Inflammatory macrophage (primary cell): ENCODE measurements at places on chromosomes 5 and 9.

DNA sequence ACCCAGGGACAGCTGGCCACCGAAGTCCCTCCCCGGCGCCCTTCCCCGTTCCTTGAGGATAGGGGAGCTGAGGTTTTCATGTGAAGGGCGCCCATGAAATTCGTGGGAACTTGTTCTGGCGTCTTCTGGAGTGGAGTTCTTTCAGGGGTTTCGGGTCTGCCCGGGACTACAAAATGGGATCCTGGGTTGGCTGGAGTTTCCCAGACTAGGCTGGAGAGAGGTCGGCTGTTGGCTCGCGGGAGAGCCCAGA lies 3.6 kb upstream of the RGMB start:
- DNase-seq: no peak

DNA sequence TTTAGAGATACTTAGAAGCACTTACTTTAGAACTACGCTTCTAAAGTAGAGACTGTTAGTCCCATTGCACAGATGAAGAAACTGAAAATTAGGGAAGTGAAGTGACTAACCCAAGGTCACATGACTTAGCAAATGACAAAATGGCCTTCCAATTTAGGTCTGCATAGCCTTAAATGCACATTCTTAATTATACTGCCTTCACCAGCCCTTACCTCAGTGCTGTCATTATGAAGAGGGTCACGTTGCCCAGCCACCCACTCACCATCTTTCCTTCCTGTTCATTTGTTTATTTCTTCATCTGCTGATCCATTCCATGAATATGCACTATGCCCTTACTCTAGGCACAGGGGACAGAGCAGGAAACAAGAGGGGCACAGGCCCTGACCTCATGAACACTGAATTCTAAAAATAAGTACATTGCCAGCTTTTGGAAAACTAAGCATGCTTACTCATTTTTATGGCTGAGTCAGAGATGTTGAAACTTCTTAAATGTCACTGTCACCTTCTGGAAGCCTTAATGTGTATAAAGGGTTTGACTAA lies 8.6 kb downstream of the HAVCR2 start:
- peak; percentile 89 for DNase-seq

DNA sequence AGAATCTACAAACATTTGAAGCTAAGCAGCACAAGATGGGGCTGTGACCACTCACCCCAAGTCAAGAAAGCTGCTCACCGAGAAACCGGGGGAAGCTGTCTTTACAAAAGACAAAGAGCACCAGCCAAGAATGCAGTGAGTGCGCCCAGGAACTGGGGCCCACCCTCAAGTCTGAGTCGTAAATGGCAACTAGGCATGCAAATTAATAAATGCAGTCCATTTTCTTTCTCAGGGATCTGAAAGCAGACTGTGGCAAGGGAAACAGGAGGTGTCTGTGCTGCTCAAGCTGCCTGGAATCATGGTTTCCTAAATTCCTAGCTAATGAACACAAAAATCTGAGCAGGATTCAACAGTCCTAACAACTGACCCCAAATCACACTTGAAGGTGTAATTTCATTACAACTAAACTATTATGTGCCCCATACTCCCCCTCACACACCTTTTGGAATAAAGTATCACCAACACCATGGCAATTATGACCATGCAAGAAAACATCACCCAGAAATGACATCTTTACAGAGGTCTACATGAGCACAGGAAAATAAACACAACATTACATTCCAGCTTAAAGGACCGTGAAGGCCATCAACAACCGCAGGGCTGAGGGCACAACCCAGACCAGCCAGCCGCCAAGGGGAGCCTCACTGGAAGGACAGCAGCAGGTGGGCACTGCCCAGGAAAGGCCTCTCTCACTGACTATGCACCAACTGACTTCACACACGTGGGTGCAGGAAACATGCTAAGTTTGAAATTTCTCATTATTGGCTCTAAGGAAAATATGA lies 17.6 kb downstream of the NSUN2 start:
- DNase-seq: no peak

GRCh38 chr5:98144116-98144515 lies 629.3 kb upstream of the RGMB start:
- DNase-seq: no peak

DNA sequence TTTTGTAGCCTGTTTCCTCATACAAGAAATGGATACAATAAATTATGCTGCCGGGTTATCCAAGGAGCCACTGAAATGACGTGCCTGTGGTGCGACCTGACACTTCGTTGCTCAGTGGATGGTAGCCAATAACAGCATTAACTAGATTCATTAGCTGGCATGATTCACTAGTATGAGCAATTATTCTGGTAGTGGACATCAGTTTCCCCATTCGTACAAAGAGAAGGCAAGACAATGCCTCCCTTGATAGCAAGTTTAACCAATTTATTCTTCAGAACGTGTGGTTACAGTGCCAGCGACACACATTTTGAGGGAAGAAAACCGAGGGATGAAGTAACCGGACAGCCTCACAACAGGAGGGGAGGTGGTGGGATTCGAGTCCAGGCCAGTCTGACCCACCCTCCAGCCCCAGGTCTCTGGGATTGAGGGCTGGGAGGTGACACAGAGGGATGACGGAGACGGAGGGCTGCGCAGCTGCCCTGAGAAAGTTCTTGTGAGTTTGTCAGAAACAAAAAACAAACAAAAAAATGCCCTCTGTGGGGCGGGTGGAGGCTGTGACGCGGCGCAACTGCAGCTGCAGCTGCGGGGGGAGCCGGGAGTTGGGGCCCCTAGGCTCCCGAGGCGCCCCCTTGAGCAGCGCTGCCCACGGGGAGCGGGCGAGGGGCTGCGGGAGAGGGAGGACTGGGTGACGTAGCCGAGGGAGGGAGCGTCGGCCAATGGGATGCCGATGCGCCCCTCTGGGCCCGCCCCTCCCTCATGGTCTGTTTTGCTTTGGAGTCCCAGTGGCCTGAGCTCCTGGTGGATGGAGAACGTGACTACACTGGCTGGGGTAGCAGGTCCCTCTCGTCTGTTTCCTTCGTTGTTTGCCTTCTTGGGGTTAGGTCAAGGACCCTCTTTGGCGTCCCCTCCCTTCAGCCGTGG lies 10.9 kb downstream of the LHX2 start:
- DNase-seq: no peak

DNA sequence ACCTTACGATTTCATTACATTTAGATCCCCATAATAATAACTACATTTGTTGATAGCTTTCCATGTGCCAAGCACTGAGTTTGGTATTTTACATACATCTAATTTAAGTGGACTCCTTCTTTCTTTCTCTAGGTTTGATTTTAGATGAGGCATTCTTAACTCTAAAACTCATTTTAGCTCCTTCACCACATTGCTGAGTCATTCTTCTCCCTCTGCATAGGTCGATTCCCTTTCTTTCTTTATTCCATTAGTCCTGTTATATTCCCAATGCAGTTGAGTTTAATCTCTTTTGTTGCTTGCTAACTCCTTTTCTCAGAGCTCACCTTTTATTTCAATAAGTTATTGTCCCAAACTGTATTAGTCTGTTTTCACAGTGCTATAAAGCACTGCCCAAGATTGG lies 329.8 kb downstream of the TAF11L14 start:
- no peak for DNase-seq

DNA sequence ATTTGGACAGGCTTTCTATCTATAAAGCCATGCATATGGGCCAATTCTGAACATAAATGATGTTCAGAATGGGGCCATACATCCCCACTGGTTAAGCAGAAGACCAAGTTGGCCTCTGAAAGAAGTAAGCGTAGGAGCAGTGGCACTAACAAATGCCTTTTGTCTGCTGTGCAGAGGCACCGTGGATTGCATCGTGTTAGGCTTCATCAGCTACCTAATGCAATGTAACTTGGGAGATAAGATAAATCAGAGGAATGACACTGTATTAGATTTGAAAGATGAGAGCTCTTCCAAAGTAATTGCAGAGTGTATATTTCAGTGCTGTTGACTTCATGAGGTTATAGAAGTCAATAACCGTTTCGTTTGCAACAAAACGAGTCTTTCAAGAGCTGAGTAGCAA lies 148.1 kb downstream of the PARP8 start:
- DNase-seq: no peak

- no peak for DNase-seq
These were observed 14.9 kb downstream of the OR2Y1 start for GRCh38 chr5:180724944-180725343.

DNA sequence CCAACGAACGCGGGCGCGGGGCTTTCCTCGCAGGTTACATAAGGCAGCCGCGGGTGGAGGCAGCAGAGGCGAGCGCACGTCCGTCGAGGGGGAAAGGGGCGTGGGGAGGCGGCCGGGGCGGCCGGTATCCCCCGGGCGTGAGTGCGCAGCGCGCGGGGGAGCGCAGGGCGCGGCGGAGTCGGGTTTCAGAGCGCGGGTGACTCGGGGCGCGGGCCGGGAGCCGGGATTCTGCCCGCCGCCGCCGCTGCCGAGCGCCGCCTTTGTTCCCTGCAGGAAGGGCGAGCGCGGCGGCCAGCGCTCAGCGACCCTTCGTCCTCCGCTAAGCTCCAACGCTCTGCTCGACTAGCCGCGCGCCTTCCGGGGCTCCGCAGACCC lies at the start of gene COL15A1:
Gene COL15A1, plus strand, starts transcription at position 226 of the 375 bp plus-strand sequence. CDS start 155 bp downstream, outside the sequence.
- no peak for DNase-seq

DNA sequence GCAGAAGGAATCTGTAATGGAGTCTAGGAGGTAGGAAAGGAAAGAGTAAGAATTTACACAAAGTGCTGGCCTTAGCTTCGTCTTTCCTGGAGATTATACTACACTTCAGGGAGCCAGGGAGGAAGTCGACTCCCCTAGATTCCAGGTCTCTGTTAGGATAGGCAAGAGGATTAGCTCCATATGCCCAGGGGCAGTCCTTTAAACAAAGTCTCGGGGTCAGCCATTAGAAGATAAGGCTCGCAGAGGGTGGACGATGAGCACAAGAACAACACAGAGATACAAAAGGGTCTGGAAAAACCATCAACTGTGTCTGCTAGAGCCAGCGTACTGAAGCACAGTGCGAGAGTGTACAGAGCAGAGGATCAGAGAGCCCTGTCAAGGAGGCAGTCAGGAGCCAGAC lies 344.7 kb upstream of the TNC start:
- DNase-seq: no peak

DNA sequence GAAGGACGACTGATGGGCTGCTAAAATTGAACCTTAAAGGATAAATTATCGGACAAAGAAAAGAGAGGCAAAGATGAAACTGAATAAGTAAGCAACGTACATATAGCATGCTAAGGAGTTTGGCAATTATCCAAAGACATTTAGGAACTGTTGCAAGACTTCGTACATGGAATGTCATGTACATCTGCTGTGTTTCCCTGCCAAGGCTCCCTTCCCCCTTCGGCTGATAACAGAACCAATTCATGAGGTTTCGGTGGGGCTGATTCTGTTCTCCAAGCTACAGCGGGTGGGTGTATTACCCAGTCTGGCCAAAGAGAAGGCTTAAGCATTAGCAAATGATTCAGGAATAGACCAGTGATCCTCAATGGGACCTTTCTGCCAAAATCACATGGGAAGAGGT lies 190.9 kb upstream of the FREM1 start:
- DNase-seq: no peak

DNA sequence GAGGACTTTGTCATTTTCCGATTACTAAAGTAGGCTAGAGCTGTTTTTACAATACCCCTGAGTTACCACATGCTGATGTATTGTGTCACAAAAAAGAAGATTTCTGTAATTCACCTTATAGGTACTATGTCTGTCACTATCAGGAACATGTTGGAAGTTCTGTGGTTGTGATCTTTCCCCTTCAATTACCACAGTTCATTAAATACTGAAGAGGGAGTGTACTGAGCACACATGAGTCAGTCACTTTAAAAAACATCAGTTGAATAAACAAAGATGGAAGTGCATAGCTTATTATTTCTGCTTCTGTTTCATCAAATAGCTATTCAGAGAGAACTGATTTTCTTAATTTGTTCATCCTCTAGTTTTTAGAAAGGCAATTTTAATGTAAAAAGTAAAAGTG lies 31.7 kb downstream of the AP3S1 start:
- DNase-seq: no peak

- no peak for DNase-seq
These were observed 12.0 kb downstream of the CAMSAP1 start for GRCh38 chr9:135895202-135895848.

DNA sequence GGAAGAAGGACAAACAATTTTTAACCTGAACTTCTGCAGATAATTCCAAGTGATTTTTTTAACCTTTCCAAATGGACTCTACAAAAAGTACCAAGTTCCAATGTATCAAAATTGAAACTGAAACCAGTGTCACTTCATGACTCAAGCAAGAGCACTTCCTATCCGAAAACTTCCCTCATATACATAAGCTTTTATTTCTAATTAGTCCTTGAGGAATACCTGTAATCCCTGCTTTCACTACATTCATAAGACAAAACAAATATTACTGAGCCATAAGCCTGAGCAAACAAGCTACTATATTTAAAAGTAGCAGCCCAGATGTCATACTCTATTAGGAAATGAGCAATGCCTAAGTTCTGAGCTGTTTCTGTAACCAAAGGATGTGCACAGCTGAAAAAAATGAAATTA lies 224.4 kb downstream of the EBF1 start:
- DNase-seq: peak; percentile 18

DNA sequence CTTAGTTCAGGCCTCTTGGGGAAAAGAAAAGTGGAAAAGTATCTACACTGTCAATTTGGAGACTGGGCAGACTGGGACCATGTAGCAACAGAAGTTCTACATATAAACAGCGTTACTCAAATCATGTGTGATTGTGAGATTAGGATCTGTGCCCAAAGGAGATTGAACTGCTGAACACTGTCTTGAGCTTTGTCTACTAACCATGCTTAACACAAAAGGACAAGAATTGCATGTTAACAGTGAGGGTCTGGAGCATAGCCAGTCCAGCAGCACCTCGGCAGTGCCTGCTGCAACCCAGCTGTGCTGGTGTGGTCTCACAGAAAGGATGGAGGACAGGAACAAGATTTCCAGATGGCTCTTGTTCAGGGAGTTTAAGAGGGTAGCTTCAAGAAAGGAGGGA lies 5.7 kb downstream of the PAM start:
- DNase-seq: no peak

DNA sequence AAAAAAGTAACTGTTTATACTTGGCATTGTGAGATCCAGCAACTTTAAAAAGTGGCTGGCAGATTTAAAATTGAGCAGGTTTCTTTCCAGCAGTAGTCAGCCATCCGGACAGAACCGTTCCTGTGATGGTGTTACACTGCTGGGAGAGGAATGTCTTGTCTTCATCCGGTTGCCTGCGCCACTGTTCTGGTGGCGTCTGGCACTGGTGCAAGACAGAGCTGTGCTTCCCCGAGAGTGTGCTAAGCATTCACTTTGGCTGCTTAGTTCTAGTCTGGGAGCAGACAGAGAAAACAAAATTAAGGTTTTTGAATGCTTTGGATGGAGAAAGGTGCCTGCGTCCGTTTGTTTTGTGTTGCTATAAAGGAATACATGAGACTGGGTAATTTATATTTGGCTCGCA lies 35.5 kb upstream of the CREBRF start:
- DNase-seq: no peak

- DNase-seq: no peak
These were observed 112.4 kb downstream of the INIP start for GRCh38 chr9:112605518-112605917.
